ENCODE measurements at places on chromosomes 16 and 17. TPM values are rescaled to one million over a fixed set of nuclear protein-coding genes. Genes with fewer than 3 reads are reported as not detected.

Gene KRTAP4-6
- not detected for total RNA-seq

Gene RAB11FIP4
- 86.4 TPM for total RNA-seq

Gene ATMIN
- 29.9 TPM for total RNA-seq

Gene MTSS2
- 16.4 TPM for total RNA-seq

Gene SGCA
- not detected for total RNA-seq

Gene ZNF23
- 8.4 TPM for total RNA-seq

Gene SEZ6L2
- total RNA-seq = not detected

Gene CLDN7
- total RNA-seq = 1.1 TPM

Gene ABCA6
- total RNA-seq = 0.22 TPM

Gene MPO
- not detected for total RNA-seq

DNA sequence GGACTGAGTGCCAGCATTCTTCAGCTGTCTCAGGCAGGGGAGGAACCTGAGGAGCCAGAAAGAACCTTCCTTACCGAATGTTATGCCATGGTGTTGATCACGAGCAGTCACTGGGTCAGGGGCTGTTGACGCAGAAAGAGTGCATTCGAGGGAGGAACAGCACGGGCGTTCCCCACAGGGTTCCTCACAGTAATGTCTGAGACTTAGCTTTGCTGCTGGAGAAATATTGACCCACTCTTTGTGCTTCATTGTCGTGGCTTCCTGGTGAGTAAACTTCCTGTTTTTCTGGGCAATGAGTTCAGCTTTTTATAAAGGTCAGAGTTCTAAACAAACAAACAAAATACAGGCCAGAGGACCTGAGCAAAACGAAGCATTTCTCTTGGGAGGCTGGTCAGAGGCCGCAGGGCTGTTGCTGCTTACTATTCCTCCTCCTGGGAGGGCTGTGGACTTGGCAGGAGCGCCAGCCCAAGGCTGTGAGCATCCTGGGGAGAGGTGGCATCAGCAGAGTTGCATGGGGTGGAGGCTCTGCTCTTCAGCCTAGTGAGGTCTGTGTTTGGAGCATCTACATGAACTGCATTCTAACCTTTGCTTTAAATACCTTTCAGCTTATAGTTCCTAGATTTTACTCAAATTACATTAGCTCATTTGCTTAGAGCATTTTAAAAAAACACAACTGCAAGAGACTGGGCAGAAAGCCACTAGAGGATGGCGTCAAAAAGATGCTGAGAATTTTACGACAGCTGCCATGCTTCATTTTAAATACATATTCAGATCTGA is 143.1 kb upstream of the CACNG5 start:
- H3K36me3 ChIP-seq = peaks cover 78% of the 10 kb centered on the region
- H3K4me1 ChIP-seq = peaks cover 5% of the 10 kb centered on the region
- H3K27me3 ChIP-seq = no peaks in the 10 kb centered on the region

GRCh38 chr16:29649588-29650494 is 13.2 kb upstream of the SPN start:
- no peak overlapping the region for H3K4me3 ChIP-seq
- peaks cover 13% of the 10 kb centered on the region for H3K4me1 ChIP-seq
- H3K27ac ChIP-seq = no peak overlapping the region
- no peaks in the 10 kb centered on the region for H3K27me3 ChIP-seq
- H3K36me3 ChIP-seq = no peaks in the 10 kb centered on the region
- no peak for DNase-seq

DNA sequence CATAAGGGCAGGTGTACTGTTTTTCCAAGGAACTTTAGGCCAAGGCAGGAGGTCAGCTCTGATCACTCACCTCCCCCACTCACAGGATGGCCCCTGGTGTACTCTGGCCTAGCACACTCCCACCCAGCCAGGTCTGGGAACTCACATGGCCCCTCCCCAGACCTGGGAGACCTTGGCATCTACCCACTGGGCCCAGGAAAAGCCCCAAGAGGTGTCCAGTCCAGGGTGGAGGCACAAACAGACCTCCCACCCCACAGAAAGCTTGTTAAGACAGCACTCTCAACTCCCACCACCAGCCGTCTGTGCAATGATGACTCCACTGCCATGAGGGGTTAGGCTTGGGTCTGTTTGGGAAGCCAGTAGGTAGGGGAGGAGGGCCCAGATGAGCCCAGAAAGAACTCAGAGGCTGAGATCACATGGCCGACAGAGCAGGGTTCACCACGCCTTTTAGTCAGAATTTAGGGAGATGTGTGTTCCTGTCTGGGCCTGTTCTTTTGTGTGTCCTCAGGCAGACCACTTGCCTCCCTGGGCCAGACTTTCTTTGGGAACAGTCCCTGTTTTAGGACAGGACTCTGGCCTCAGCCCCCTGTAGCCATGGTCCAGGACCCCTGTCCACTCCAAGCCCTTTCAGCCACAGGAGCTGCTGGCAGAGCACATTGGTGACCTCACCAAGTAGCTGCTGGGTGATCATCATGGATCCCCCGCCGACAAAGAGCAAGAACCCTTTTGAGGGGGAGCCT is 12.1 kb upstream of the CBFB start:
- no peaks in the 10 kb centered on the region for H3K36me3 ChIP-seq
- no peak overlapping the region for H3K4me3 ChIP-seq
- peaks cover 2% of the 10 kb centered on the region for H3K27me3 ChIP-seq

DNA sequence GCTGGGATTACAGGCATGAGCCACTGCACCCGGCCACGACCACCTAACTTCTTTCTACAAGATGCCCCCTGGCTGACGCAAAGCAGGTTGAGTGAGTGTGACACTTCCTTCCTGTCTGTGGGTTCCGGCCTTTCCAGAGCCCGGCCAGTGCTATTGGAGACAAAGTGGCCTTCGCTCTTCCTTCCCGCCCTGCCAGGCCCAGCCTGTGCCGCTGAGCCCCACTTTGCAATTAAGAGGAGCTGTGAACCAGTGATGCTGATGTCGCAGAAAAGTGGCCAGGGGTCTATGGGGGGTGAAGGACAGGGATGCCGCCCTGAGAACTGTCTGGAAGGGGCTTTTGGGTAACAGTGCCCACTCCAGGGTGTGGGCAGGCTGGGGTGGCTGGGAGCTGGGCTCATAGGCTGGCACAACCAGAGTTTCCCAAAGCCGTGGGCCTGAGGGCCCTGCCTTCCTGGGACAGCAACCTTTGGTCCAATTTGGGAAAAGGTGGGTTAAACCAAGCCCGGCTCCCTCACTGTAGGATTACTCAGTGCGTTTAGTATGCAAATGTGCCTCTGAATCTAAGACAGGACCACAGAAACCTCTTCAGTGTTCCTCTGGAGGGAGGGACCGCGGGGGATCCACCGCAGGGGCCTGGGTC is 174.9 kb downstream of the SEC14L1 start:
- no peak overlapping the region for H3K4me3 ChIP-seq
- no peaks in the 10 kb centered on the region for H3K36me3 ChIP-seq
- DNase-seq = no peak
- peaks cover 21% of the 10 kb centered on the region for H3K4me1 ChIP-seq

DNA sequence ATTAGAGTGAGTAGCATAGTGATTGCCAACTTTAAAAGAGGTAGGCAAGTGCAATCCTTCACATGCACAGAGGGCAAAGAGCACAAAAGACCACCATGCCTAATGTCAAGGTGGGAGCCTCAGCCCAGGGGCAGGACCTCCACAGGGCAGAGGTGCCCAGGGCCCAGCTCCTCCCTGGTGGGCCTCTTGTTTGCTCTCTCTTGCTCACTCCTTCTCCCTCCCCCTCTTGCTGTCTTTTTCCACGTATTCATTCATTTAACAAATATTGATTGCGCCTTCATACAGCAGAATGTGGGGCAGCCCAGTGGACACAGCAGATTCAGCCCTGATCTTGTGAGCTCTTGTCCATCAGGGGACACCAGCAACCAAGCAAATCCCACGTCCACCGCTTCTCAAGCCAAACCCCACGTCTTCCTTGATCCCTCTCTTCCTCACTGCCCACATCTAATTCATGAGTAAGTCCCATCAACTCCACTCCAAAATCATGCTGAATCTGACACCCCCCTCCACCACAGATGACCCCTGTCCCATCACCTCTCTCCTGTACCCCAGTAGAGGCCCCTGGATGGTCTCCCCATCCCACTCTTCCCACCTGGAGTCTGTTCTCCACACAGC is 44.1 kb upstream of the RPL38 start:
- H3K27me3 ChIP-seq = no peaks in the 10 kb centered on the region
- H3K4me3 ChIP-seq = no peak overlapping the region
- H3K27ac ChIP-seq = no peak overlapping the region

DNA sequence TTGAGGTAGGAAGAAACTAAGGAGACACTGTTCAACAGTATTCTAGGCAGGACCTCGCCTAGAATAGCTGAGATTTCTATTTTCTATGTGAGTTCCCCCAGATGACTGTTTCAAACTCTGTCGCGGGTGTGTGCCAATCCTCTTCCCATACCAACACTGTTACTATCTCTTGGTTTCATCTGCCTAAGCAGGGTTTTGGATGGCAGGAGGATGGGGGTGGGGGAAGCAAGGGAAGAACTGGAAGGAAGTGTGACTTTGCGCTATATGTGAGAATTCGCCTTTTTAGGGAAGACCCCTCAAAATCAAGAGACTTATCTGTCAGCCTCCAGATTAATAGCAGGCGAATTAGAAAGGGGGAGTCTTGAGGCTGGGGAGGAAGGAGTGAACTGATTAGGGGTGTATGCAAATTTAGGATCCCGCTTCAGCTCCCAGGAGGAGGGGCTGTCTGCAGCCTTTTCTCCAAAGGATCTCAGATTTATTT is 521 bp upstream of the G6PC3 start:
- H3K27me3 ChIP-seq = no peaks in the 10 kb centered on the region
- H3K4me3 ChIP-seq = peak overlapping the region; percentile 77
- peaks cover 43% of the 10 kb centered on the region for H3K4me1 ChIP-seq

GRCh38 chr17:8887834-8888703 is 20.6 kb upstream of the PIK3R6 start:
- H3K36me3 ChIP-seq = peaks cover 88% of the 10 kb centered on the region
- H3K27me3 ChIP-seq = no peaks in the 10 kb centered on the region
- H3K4me3 ChIP-seq = no peak overlapping the region
- DNase-seq = no peak

- H3K27ac ChIP-seq = no peak overlapping the region
- no peak overlapping the region for H3K4me3 ChIP-seq
- no peak for DNase-seq
- no peaks in the 10 kb centered on the region for H3K27me3 ChIP-seq
- H3K36me3 ChIP-seq = no peaks in the 10 kb centered on the region
These were observed 8.7 kb upstream of the DPEP1 start for GRCh38 chr16:89604764-89605163.

DNA sequence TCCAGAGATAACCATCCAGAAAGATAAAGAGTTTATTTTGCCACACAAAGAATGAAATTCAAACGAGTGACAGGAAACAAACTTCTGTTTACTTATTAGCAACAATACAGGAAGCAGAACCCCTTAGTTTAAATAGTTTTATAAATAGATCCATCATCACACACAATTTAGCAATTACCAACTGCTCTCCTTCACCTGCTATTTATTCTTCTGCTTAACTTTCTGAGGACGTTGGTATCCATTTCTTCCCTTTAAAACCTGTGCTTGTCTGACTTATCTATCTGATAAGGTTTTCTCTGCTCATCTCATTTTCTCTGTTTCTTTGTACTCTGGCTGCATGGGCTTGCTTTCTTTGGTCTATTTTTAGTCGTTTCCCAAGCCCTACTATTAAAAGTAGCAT is 4.3 kb upstream of the ADAMTS18 start:
- no peaks in the 10 kb centered on the region for H3K36me3 ChIP-seq
- H3K27ac ChIP-seq = no peak overlapping the region
- H3K4me1 ChIP-seq = no peaks in the 10 kb centered on the region
- no peak for DNase-seq

DNA sequence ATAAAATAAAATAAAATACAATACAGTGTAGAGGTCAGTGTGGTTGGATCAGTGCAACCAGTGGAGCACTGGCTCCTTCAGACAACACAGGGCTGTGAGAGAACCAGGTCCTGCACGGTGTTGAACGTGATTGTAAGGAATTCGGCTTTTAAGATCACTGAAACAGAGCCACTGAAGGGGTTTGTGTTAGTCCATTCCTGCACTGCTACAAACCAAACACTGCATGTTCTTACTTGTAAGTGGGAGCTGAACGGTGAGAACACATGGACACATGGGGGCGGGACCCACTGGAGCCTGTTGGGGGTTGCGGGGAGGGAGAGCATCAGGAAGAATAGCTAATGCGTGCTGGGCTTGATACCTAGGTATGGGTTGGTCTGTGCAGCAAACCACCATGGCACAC is 193.2 kb upstream of the AXIN2 start:
- peaks cover 9% of the 10 kb centered on the region for H3K4me1 ChIP-seq
- H3K27ac ChIP-seq = no peak overlapping the region
- H3K4me3 ChIP-seq = no peak overlapping the region
- DNase-seq = no peak

DNA sequence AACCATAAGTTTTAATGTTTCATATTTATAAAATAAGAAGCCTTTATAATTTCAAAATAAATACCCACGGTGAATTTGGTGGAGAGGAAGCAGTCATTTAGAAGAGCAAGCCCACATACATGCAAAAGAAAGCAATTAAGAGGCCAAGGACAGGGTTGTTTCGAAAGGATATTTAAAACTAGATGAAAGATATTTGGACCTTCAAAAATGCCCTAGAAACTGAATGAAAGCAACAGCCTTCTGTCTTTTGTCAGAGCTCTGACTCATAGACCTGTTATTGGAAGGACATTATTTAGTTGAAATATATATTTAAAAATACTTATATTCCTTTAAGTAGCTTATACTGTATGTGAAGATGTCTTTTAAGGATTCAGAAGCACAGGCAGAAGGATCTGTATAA is 8.6 kb upstream of the METTL9 start:
- no peaks in the 10 kb centered on the region for H3K36me3 ChIP-seq
- no peak overlapping the region for H3K4me3 ChIP-seq
- no peak overlapping the region for H3K27ac ChIP-seq
- DNase-seq = no peak

DNA sequence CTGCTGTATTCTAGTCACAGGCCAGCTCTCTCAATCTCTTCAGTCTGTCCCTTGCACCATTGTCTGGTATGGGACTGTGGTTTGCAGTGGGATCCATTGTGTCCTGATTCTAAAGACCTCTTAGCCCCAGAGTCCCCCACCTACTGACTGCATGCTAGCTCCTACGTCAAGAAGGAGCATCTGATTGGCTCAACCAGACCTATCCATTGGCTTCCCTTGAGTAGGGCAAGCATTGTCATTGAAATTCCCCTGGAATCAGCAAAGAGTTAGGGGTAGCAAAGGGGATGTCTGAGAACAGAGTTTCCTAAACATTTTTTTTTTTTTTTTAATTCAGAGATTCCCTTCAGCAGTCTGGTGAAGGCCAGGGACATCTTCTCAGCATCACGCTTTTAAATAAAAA is 175.3 kb upstream of the MPHOSPH6 start:
- no peak for DNase-seq
- H3K4me3 ChIP-seq = no peak overlapping the region
- no peak overlapping the region for H3K27ac ChIP-seq
- no peaks in the 10 kb centered on the region for H3K4me1 ChIP-seq
- no peaks in the 10 kb centered on the region for H3K27me3 ChIP-seq
- no peaks in the 10 kb centered on the region for H3K36me3 ChIP-seq

GRCh38 chr16:71846431-71846830 is 655 bp downstream of the ATXN1L start:
- H3K4me3 ChIP-seq = peak overlapping the region; percentile 97
- H3K36me3 ChIP-seq = peaks cover 35% of the 10 kb centered on the region
- no peaks in the 10 kb centered on the region for H3K27me3 ChIP-seq

Data from CD4-positive, alpha-beta T cell (primary cell).